Lower lobe of right lung (tissue), 2 donors: ENCODE measurements at places on chromosomes 13 and 19.

DNA sequence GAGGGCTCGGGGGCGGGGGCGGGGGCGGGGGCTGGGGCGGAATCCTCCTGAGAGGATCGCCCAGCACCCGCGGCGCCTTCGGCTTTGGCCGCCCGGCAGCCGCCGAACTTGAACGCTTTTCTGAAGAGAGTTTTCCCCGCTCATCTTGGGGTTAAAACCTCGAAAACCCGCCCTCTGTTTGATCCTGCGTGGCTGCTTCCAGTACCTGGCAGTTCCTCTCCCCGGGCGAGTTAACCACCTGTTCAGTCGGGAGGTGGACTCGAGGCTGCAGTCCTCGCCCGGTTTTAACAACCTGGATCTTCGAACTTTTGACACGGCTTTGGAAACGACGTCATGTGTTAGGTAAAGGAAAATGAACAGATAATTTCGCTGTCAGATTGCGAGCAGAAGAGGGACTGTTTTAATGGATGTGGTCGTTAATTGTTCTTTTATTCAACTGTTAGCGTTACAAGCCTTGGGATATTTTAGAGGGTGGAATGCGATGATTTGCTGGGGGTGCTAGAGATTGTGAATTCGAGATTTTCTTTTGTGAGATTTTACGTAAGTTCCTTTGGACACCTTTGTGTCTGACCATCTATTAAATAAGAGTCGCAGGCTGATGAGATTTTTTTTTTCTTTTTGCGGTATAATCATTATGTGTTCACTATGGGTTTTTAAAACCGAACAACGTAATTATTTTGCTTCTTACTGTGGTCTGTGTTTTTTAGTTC lies 1.0 kb downstream of the FNDC3A start:
- no peak for DNase-seq

DNA sequence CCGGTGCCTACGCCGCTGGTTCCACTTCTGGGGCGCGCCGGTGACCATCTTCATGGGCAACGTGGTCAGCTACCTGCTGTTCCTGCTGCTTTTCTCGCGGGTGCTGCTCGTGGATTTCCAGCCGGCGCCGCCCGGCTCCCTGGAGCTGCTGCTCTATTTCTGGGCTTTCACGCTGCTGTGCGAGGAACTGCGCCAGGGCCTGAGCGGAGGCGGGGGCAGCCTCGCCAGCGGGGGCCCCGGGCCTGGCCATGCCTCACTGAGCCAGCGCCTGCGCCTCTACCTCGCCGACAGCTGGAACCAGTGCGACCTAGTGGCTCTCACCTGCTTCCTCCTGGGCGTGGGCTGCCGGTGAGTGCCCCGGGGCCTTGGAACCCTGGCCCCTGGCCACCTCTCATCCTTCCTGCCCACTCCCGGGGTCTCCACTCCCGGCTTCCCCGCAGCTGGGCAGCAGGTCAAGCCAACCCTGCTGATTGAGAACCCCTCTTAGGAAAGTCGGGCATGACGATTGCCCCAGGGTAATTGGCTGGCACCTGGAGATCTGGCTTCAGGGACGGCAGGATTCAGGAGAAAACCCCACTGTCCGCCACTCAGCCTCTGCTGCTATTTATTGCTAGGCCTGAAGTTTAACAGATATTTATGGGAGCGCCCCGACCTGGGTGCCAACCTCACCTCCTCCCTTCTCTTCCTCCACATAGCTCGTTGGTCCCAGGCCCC lies 39.1 kb downstream of the TRPM4 start:
- DNase-seq = peak; percentile 39

GRCh38 chr13:36839281-36839680 lies 20.3 kb downstream of the RFXAP start:
- DNase-seq = no peak

DNA sequence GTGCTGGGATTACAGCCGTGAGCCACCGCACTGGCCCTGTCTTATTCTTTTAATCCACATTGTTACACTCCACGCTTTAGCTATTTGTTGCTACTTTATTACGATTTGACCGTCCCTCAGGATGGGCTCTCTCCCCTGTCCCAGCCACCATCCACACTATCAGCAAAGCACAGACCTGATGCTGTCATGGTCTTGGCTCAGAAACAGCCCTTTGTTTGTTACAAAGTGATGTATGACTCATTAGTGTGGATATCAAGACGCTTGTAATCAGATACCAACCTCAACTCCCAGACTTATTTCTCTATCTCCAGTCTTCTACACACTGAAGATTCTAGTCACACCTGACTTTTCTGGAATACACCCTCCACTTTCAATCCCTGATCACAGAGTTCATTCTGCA lies 84.6 kb upstream of the FREM2 start:
- DNase-seq = no peak

- DNase-seq = peak; percentile 92
These were observed 1.4 kb downstream of the PEG3 start for GRCh38 chr19:56838909-56839651.

- no peak for DNase-seq
These were observed 193.6 kb downstream of the RAP2A start for GRCh38 chr13:97627566-97627965.

GRCh38 chr19:51391073-51391611 lies 751 bp upstream of the C19orf84 start:
- no peak for DNase-seq

GRCh38 chr13:94313321-94313910 lies 166.1 kb downstream of the DCT start:
- DNase-seq = no peak

- DNase-seq = no peak
These were observed 8.7 kb downstream of the MARCHF2 start for GRCh38 chr19:8421484-8422461.

GRCh38 chr19:33350538-33351309 lies 22.8 kb upstream of the CEBPG start:
- no peak for DNase-seq

DNA sequence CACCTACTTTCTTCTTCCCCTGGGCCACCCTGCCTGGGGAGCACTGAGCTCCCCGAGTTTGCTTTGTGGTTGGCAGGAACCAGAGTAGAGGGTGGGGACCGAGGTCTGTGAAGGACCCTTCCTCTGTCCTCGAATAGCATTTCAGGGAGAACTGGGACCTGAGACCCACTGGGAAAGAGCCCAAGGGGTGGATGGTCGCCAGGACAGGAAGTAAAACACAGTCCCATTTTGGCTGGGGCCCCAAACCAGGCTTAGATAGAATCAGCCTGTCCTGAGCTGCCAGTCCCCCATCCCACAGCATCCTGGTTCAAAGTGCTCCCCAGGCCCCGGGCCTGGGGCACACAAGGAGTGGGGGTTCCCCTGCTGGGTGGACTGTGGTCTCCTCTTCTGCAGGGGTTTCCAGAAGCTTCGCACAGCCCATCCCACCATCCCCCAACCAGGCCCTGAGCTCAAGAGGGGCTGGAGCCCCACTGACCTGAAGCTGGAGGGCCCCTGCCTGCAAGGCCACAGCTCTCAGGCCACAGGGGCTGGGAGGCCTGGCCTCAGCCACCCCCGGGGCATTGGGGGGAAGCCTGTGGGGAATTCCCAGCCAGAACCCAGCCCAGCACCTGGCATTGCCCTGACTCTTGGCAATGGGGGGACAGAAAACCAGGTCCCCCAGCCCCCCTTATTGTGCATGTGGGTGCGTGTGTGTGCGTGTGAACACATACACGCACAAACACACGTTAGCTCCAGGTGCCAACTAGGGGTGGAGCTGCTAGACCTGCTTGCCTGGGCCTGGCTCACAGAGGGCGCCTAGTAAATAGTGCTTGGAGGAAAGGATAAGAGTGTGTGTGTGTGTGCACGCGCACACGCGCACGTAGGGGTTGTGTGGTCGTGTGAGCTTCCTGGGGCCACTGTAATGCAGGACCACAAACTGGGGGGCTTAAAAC lies 995 bp upstream of the MKNK2 start:
- DNase-seq = peak; percentile 56

GRCh38 chr13:51848674-51849073 lies 3.7 kb upstream of the TMEM272 start:
- DNase-seq = no peak

GRCh38 chr19:56111601-56112312 lies 9.3 kb downstream of the ZNF787 start:
- peak; percentile 84 for DNase-seq

DNA sequence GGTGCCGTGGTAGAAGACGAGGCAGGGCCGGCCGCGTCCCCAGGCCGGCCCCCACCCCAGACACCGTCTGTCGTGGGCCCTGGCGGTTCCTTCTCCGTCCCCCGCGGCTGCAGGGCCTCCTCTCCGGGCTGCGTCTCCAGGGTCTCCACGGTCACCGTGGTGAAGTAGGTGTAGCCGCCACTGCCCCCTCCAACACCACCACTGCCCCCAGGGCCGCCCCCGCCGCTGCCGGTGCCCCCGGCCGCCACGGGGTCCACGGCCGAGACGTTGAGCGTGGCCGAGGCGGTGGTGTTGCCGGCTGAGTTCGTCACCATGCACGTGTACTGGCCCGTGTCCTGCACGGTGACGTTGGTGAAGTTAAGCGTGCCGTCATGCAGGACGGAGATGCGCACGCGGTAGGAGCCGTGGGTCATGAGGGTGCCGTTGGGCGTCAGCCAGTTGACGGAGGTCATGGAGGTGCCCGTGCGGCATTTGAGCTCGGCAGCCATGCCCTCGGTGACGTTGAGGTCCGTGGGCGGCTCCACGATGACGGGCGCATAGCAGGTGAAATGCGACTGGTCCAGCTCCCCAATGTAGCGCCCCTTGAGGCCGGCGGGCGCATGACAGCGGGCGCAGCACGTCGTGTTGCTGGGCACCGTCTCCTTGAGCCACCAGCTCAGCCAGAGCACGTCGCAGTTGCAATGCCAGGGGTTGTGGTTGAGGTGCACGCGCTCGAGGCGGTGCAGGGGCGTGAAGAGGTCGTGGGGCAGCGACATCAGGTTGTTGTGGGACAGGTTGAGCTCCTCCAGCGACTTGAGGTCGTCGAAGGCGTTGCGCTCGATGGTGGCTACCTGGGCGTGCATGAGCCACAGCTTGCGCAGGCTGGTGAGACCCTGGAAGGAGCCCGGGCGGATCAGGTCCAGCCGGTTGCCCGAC lies 4.6 kb upstream of the ASPDH start:
- DNase-seq = peak; percentile 46

DNA sequence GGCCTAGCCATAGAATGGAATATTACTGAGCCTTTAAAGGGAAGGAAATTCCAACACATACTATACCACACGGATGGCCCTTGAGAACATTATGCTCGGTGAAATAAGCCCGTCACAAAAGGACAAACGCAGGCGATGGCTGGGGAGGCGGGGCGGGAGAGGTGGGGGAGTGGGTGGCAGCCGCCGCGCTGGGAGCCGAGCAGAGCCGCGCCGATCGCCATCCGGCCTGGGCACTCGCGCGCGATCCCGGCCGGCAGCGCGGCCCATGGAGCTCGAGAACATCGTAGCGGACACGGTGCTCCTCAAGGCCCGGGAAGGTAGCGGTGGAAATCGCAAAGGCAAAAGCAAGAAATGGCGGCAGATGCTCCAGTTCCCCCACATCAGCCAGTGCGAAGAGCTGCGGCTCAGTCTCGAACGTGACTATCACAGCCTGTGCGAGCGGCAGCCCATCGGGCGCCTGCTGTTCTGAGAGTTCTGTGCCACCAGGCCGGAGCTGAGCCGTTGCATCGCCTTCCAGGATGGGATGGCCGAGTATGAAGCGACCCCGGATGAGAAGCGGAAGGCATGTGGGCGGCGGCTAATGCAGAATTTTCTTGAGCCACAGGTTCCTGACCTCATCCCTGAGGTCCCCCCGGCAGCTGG lies 140.1 kb downstream of the ZDHHC20 start:
- DNase-seq = no peak

DNA sequence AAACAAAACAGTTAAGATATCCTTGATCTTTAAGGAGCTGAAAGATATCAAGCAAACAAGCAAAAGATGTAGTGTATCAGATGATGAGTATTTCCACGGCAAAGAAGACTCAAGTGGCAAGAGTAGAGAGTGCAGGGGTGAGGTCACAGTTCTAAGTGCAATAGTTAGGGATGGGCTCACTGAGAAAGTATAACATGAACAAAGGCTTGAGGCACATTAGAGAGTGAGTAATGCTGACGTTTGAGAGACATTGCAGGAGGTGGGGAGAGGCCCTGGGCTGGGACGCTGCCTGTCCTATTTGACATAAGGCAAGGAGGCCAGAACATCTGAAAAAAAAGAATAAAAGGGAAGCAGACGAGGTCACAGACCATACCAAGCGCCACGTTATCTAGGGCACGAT lies 1.4 kb downstream of the DUXA start:
- no peak for DNase-seq

DNA sequence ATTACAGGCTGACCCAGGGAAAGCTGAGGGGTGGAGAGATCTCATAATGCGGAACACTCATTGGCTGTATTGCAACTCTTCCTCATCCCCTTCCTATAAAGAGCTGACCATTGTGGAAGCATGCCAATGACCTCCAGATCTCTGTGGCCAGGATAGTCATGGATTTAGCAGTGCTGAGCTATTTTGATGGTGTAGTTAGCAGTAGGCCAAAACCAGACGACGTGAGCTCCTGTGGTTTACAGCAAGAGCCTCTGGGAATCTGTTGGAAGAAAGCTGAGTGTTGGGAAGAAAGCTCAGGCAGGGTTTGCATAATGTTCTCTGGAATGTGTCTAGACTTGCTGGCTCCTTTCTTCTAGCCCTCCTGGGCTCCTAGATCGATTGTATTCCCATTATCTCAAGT lies 187.5 kb upstream of the GPC6 start:
- DNase-seq = no peak

DNA sequence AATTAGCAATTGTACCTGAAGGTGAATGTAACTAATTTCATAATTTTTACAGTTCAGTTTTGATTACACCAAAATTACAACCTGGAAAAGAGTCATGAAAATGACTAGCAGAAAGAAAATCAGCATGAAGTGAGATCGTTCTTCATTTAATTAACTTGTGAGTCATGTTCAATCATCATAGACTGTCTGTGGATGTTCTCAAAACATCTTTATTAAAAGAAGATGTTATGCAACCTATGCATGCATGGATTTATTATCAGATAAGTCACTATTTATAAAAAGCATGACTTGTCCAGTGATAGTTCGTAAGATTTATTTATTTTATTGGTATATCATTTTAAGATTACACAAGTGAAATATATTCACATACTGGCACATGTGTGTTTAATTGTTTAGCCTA lies 245.9 kb downstream of the ITGBL1 start:
- DNase-seq = no peak

- no peak for DNase-seq
These were observed 128.4 kb downstream of the SHISA2 start for GRCh38 chr13:25923217-25924085.

DNA sequence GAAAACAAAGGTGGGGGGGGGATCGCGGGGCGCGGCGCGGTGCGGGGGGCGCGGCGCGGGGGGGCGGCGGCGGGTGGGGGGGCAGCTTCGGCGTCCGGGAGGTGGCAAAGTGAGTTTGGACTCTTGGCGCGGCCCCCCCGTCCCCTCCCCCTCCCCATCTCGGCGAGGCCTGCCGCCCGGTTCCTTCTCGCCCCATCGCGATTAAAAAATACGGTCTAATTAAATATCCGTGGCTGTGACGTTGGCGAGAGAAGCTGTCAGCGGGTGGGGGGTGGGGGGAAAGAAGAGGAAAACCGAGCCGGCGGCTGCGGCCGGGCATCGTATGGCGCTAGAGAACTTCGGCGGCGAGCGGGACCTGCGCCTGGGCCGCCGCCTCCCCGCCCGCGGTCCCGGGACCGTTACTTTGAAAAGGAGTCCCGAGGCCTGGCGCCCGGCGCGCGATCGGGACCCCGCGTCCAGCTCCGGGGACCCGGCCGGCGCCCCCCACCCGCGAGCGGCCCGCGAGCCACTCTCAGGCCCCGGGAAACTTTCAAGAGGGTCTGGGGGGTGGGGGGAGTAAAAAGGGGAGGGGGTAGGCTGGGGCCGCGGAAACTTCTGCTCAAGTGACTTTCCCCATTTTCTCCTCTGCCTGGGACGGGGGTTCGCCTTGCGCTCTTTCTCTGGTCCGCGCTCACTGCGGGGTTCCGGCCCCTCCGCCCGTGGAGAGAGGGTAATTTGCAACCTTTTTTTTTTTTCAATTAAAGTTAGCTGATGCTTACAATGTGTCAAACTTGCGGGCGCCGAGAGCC lies 146.3 kb upstream of the ZNF536 start:
- no peak for DNase-seq
